AG04449 (cell line): ENCODE measurements at places on chromosomes 3 and 15.

DNA sequence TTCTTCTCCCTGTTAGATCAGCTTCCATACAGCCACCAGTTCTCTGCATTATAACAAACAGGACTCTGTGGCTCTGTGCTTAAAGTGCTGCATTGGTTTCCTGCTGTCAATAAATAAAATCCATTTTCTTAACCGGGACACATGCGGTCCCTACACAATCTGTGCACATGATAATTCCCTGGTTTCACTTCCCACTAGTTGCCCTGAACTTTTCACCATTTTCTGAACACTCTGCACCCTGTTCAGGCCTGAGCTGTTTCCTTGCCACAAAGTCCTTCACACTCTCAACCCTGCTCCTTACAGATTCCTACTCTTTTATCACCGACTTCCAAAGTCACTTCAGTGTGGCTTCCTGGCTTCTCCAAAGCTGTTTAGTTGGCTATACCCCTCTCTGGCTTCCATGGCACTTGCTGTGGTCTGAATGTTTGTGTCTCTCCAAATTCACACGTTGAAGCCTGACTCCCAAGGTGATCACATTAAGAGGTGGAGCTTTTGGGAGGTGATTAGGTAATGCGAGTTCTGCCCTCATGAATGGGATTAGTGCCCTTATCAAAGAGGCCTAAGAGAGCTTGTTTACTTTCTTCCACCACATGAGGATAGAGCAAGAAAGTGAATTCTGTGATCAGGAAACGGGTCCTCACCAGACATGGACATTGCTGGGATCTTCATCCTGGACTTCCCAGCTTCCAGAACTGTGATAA, 233.4 kb downstream of the CHST2 start:
- no peak for DNase-seq

- DNase-seq, result no peak
Measured at GRCh38 chr3:28267984-28268849, 26.8 kb downstream of the CMC1 start.

- no peak for DNase-seq
Measured at GRCh38 chr3:170719300-170719699, 133.4 kb upstream of the SLC7A14 start.

- DNase-seq, result no peak
Measured at GRCh38 chr3:112894258-112894657, 47.6 kb upstream of the CD200R1L start.

- no peak for DNase-seq
Measured at GRCh38 chr3:53975382-53975781, 83.7 kb upstream of the SELENOK start.
